SK-MEL-5 (cell line): ENCODE measurements at places on chromosomes 6 and 20. TPM values are rescaled to one million over a fixed set of nuclear protein-coding genes. Genes with fewer than 3 reads are reported as not detected.

DNA sequence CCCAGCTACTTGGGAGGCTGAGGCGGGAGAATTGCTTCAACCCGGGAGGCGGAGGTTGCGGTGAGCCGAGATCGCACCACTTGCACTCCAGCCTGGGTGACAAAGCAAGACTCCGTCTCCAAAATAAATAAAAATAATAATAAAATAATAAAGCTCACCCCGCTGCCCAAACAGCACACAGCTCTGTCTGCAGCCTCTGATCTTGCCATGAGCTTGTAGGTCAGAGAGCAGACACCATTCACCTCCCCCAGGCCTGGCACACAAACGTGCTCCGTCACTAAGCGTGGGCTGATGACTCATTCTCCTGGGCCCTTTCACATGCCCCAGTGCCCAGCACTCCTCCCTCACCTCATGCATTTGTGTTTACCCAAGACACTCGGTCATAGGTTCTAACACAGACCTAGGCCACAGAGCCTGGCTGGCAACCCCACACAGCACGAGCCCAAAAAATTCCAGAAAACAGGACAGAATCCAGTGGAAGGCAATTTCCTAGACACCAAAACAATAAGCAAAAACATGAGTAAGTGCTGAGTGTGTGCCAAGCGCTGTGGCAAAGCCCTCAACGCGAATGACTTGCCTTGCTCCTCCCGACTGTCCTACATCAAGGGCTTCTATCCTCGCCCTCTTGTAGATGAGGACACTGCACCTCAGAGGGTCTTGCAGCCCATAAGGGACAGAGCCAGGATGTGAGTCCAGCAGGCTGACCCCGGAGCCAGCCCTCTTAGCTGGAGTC, 18.0 kb downstream of the ATP9A start:
- DNase-seq: peak; percentile 97

Gene CGA
- total RNA-seq: 0.55 TPM in 1 of 2 replicates, not detected in the other

DNA sequence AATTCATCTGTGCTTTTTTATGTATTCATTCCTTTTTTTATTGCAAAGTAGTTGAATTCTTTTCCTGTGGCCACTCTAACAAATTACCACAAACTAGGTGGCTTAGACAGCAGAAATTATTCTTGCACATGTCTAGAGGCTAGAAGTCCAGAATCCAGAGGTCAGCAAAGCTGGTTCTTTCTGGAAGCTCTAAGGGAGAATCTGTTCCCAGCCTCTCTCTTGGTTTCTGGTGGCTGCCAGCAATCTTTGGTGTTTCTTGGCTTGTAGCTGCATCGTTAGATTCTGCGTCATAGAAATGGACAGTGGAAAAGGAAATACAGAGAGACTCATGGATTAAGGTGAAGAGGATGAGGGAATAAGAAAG, 39.3 kb downstream of the GSTA2 start:
- peak; percentile 43 for DNase-seq

- DNase-seq: no peak
Observed at GRCh38 chr20:2207770-2208097, 88.1 kb upstream of the TGM3 start.

- no peak for DNase-seq
Observed at GRCh38 chr20:16040742-16041141, 532.5 kb downstream of the KIF16B start.

- DNase-seq: no peak
Observed at GRCh38 chr6:95244751-95245150, 332.6 kb upstream of the MANEA start.

Gene LMBRD1
- total RNA-seq: 38.6 and 42.3 TPM in 2 replicates

DNA sequence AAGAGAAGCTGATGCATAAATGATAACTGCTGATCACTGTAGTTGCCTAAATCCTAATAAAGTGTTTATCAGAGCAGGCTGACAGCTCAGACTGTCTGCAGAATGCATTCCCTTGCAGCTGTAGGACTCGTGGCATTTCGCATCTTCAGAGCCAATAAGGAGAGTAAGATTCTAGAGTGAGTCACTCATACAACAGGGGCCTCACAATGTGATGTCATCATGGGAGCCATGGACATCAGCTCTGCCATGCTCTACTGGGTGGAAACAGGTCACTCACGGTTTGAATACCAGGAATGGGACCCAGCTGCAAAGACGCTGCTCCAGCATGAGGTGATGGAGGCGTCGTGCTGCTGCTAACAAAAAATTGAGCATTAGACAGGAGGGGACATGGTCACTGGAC, 7.4 kb downstream of the FAM209B start:
- DNase-seq: no peak
